ENCODE measurements at places on chromosomes 11 and 22.
A peak's percentile ranks its signal among the peaks of the same experiment; 100 is the strongest.

DNA sequence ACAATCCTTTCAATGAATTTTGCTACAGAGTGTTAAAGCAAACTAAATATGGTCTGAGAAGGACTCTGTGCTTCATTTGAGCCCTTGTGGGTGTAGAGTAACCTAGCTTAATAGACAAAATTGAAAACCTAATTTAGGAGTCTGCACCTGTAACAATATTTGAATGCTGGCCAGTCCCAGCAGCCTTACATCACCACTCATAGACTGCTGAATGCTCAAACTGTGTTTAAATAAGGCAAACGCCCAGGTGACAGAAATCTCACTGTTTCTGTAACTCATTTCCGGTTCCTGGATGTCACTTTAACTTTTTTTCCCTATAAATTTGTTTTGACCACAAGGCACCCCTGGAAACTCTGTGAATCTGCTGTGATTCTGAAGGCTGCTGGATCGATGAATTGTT is 45.5 kb upstream of the GLYATL1B start:
- DNase-seq = no peak

GRCh38 chr11:70065318-70066135 is 12.6 kb upstream of the ANO1 start:
- DNase-seq = no peak

- DNase-seq = peak; percentile 7
Measured at GRCh38 chr11:30889143-30889794, 303.1 kb upstream of the MPPED2 start.

DNA sequence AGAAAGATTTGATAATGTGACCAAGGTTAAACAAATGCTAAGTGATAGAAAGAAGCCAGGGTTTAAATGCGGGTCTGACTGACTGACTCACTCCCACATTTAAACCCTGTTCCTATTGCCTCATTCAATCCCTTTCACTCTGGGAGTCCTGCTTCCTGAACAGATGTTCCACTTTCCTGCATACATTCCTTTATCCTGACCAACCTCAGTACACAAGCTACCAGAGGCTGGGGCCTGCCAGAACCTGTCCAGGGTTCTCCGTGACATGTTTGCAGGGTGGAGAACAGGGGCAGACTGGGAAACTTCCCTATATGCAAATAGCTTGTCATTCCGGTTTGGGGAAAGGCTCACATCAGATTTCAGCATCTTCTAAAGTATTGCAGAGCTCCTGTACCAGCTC is 3.0 kb upstream of the ANKK1 start:
- peak; percentile 91 for DNase-seq

- DNase-seq = peak; percentile 66
Measured at GRCh38 chr11:46299451-46299961, 22.0 kb downstream of the CREB3L1 start.

- DNase-seq = no peak
Measured at GRCh38 chr11:41051919-41052635, 407.4 kb downstream of the LRRC4C start.

GRCh38 chr11:59088162-59088561 is 2.1 kb downstream of the GLYATL1B start:
- DNase-seq = no peak
